ENCODE measurements at places on chromosomes 13 and 19. TPM values are rescaled to one million over a fixed set of nuclear protein-coding genes. Genes with fewer than 3 reads are reported as not detected.

Gene CD33
- total RNA-seq = 10.6 TPM

Gene FGF22
- total RNA-seq = 0.72 TPM

Gene SRRM5
- 0.68 TPM for total RNA-seq

Gene MAP4K1
- total RNA-seq = 299 TPM

Gene PSG3
- not detected for total RNA-seq

GRCh38 chr19:48556163-48556562 lies 4.2 kb downstream of the SULT2B1 start:
- no peak for DNase-seq
- peaks cover 13% of the 10 kb centered on the region for H3K27me3 ChIP-seq
- no peak overlapping the region for H3K27ac ChIP-seq
- peaks cover 3% of the 10 kb centered on the region for H3K4me1 ChIP-seq
- H3K36me3 ChIP-seq = no peaks in the 10 kb centered on the region

Gene ZNF837
- 3.5 TPM for total RNA-seq

DNA sequence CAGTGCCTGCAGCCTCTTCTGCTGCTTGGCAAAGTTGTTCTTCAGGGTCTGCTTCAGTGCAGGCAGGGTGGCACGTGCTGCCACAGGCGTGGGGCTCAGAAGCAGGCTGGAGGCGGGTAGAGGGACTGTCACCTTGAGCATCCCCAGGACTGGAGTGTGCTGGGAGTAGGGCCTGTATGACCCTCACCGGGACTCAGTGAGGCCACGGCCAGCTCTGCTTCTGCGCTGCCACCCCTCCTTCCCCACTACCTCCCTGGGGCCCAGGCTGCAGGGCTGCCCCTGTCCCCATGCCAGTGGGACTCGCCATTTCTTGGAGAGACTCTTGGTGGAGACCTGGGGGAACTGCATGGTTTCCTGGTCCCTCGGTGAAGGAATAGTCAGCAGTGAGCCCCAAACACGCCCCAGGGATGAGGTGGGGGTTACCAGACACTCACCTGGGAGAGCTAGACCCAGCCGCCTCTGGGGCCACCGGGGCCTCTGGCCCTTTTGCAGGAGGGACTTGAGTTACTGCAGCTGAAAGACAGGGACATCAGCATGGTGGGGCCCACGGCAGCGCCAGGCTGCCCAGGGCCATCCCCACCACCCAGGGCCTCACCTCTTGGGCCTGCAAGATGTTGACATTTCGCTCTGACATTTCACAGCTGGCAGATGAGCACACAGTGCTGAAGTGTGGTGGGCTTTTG lies 29.9 kb downstream of the TUBA3C start:
- H3K4me1 ChIP-seq = no peaks in the 10 kb centered on the region
- H3K4me3 ChIP-seq = no peak overlapping the region
- H3K27me3 ChIP-seq = no peaks in the 10 kb centered on the region

DNA sequence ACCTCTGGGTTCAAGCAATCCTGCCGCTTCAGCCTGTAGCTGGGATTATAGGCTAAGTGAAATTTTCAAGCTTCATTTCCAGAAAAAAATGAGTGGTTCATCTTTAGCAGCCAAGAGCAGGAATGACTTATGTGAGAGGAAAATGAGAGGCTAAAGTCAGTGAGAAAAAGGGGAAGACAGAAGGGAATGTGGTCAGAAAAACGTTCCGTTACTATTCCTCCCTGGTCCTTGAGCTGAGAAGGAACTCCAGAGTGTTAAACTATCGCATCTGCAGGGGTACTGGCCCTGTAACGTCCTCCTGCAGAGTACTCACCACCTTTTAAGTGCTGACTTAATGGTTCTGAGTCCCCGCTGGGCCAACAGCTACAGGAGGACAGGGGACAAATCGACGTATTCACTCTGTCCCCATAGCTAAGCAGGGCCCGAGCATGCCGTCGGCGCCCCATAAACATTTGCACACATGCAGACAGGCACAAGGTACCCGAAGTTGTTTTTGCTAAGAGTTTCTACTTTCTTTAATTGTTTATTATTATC lies 88.1 kb downstream of the FLT1 start:
- no peaks in the 10 kb centered on the region for H3K36me3 ChIP-seq
- peaks cover 15% of the 10 kb centered on the region for H3K4me1 ChIP-seq
- no peak for DNase-seq

- no peak within 1 kb of the TSS for H3K27ac ChIP-seq
- H3K4me1 ChIP-seq = no peaks in the 10 kb centered on the region
- no peaks in the 10 kb centered on the region for H3K36me3 ChIP-seq
- no peak for DNase-seq
- no peak within 1 kb of the TSS for H3K4me3 ChIP-seq
These were observed at the start of gene ZNF729 for GRCh38 chr19:22286151-22286810. TSS of gene ZNF729 (plus strand) at chr19:22286441. CDS start at chr19:22286526, 85 bp downstream.

DNA sequence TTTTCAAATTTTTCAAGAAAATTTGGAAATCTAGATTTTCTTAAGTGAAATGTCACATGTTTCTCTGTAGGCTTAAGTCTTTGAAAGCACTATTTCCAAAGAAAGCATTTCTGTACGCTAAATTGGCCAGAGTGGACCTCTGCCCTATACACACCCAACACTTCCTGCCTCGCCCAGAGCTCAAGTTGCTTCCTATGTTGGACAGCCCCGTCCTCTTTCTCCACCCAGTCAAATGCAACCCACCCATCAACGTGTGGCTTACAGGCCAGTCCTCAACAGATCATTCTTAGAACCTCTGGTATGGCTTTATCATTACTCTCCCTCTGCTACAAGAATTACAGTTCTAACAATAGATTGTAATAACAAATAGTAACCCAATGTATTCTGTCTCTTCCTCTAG lies 24.2 kb downstream of the KLF12 start:
- H3K4me1 ChIP-seq = peaks cover 20% of the 10 kb centered on the region
- no peaks in the 10 kb centered on the region for H3K27me3 ChIP-seq
- no peak overlapping the region for H3K4me3 ChIP-seq
- no peak for DNase-seq

- peak overlapping the region; percentile 96 for H3K27ac ChIP-seq
- H3K4me1 ChIP-seq = peaks cover 44% of the 10 kb centered on the region
- H3K4me3 ChIP-seq = peak overlapping the region; percentile 96
- peak; percentile 73 for DNase-seq
- H3K27me3 ChIP-seq = no peaks in the 10 kb centered on the region
These were observed 1.0 kb upstream of the UBE2M start for GRCh38 chr19:58559275-58560006.

Gene MIA
- total RNA-seq = 3.0 TPM

DNA sequence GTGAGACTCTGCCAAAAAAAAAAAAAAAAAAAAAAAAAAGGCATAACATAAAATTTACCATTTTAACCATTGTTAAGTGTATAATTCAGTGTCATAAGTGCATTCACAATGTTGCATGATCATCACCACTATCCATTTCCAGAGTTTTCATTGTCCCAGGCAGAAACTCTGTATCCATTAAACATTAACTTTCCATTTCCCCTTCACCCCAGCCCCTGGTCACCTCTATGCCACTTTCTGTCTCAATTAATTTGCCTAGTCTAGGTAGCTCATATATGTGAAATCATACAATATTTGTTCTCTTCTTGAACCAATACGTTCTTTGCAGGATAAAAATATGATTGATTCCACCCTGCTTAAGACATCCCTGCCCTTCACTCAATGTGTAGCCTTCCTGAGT lies 31.0 kb upstream of the VWA8 start:
- peaks cover 10% of the 10 kb centered on the region for H3K4me1 ChIP-seq
- DNase-seq = no peak
- H3K4me3 ChIP-seq = no peak overlapping the region
- peaks cover 7% of the 10 kb centered on the region for H3K27me3 ChIP-seq

Gene GEMIN7
- 26.2 TPM for total RNA-seq

- no peaks in the 10 kb centered on the region for H3K27me3 ChIP-seq
- H3K4me3 ChIP-seq = no peak overlapping the region
- no peaks in the 10 kb centered on the region for H3K36me3 ChIP-seq
- H3K4me1 ChIP-seq = no peaks in the 10 kb centered on the region
- DNase-seq = no peak
These were observed 266.4 kb upstream of the NBEA start for GRCh38 chr13:34675626-34676025.

GRCh38 chr13:21436582-21436981 lies 22.5 kb downstream of the ZDHHC20 start:
- peaks cover 46% of the 10 kb centered on the region for H3K36me3 ChIP-seq
- H3K27me3 ChIP-seq = no peaks in the 10 kb centered on the region
- no peak for DNase-seq

GRCh38 chr19:45280471-45280961 lies 29.4 kb downstream of the MARK4 start:
- DNase-seq = no peak
- no peaks in the 10 kb centered on the region for H3K4me1 ChIP-seq
- no peak overlapping the region for H3K4me3 ChIP-seq
- no peak overlapping the region for H3K27ac ChIP-seq
- peaks cover 13% of the 10 kb centered on the region for H3K36me3 ChIP-seq

DNA sequence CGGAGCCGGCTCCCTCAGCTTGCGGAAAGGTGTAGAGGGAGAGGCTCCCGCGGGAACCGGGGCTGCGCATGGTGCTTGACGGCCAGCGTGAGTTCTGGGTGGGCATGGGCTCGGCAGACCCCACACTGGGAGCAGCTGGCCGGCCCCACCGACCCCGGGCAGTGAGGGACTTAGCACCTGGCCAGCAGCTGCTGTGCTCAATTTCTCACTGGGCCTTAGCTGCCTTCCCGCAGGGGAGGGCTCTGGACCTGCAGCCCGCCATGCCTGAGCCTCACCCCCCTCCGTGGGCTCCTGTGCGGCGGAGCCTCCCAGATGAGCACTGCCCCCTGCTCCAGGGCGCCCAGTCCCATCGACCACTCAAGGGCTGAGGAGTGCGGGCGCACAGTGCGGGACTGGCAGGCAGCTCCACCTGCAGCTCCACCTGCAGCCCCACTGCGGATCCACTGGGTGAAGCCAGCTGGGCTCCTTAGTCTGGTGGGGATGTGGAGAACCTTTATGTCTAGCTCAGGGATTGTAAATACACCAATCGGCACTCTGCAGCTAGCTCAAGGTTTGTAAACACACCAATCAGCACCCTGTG lies 1141.8 kb downstream of the PCDH17 start:
- no peak for DNase-seq
- H3K27me3 ChIP-seq = no peaks in the 10 kb centered on the region
- H3K4me3 ChIP-seq = no peak overlapping the region
- no peaks in the 10 kb centered on the region for H3K4me1 ChIP-seq

GRCh38 chr19:2254064-2254872 lies 1.9 kb downstream of the JSRP1 start:
- no peak overlapping the region for H3K27ac ChIP-seq
- DNase-seq = no peak
- no peaks in the 10 kb centered on the region for H3K36me3 ChIP-seq
- H3K27me3 ChIP-seq = peaks cover 22% of the 10 kb centered on the region
- peaks cover 13% of the 10 kb centered on the region for H3K4me1 ChIP-seq

Gene LRRC25
- total RNA-seq = 1.6 TPM

- no peaks in the 10 kb centered on the region for H3K36me3 ChIP-seq
- H3K27me3 ChIP-seq = peaks cover 4% of the 10 kb centered on the region
- DNase-seq = no peak
- H3K27ac ChIP-seq = no peak overlapping the region
These were observed 114.3 kb upstream of the TDRD3 start for GRCh38 chr13:60282708-60283107.

- H3K4me1 ChIP-seq = peaks cover 22% of the 10 kb centered on the region
- no peak overlapping the region for H3K27ac ChIP-seq
- H3K4me3 ChIP-seq = peak overlapping the region; percentile 84
- DNase-seq = peak; percentile 71
- H3K27me3 ChIP-seq = no peaks in the 10 kb centered on the region
These were observed 2.6 kb downstream of the BBC3 start for GRCh38 chr19:47228168-47228936.

- H3K4me3 ChIP-seq = no peak overlapping the region
- H3K4me1 ChIP-seq = no peaks in the 10 kb centered on the region
- no peaks in the 10 kb centered on the region for H3K36me3 ChIP-seq
- H3K27ac ChIP-seq = no peak overlapping the region
- no peak for DNase-seq
- no peaks in the 10 kb centered on the region for H3K27me3 ChIP-seq
These were observed 105.1 kb downstream of the FRY start for GRCh38 chr13:32136716-32137115.

- DNase-seq = no peak
- H3K36me3 ChIP-seq = no peaks in the 10 kb centered on the region
- no peak overlapping the region for H3K27ac ChIP-seq
- no peak overlapping the region for H3K4me3 ChIP-seq
These were observed 198.2 kb downstream of the EFNB2 start for GRCh38 chr13:106337096-106337850.

GRCh38 chr19:35164418-35164817 lies 9.9 kb downstream of the FXYD5 start:
- no peak overlapping the region for H3K4me3 ChIP-seq
- H3K4me1 ChIP-seq = peaks cover 33% of the 10 kb centered on the region
- peaks cover 86% of the 10 kb centered on the region for H3K36me3 ChIP-seq
- no peak overlapping the region for H3K27ac ChIP-seq

GRCh38 chr13:39411511-39411910 lies 191.5 kb downstream of the LHFPL6 start:
- H3K27me3 ChIP-seq = peaks cover 9% of the 10 kb centered on the region
- no peaks in the 10 kb centered on the region for H3K4me1 ChIP-seq
- no peaks in the 10 kb centered on the region for H3K36me3 ChIP-seq
- no peak for DNase-seq
